ENCODE measurements at places on chromosomes 3 and 15. TPM values are rescaled to one million over a fixed set of nuclear protein-coding genes. Genes with fewer than 3 reads are reported as not detected.

Gene ERC2
- 0.27 TPM for total RNA-seq

Gene ZIC4
- 0.09 TPM for total RNA-seq

Gene ECE2
- not detected for total RNA-seq

Gene P2RY14
- total RNA-seq: 1.1 TPM

Gene STRIT1
- not detected for total RNA-seq

Gene ATP13A5
- not detected for total RNA-seq

- DNase-seq: peak; percentile 80
- no peaks in the 10 kb centered on the region for H3K36me3 ChIP-seq
- peak overlapping the region; percentile 87 for H3K27ac ChIP-seq
- no peaks in the 10 kb centered on the region for H3K4me1 ChIP-seq
These were observed 376 bp downstream of the KPNA4 start for GRCh38 chr3:160564949-160565441.

Data from aorta (tissue), 5 donors.